ENCODE measurements at places on chromosomes 5 and 9.

- DNase-seq: no peak
Measured at GRCh38 chr5:57302164-57302563, 128.3 kb downstream of the GPBP1 start.

DNA sequence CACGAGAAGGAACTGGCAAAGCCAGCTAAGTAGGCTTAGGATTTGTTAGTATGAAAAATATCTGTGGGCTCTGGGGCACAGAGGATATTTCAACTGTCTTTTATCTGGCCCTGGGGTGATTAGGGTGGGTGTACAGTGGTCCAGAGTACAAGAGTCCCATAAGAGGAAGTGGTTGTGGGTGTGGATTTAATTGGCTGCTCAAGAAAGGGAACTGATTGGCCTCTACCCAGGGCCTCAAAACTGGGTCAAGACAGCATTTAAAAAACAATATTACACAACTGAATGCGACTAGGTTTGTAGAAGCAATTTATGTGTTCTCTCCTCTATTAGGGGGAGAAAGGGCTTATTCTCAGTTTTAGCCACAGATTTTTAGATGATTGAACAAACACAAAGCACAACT, 1353.4 kb upstream of the WWC1 start:
- no peak for DNase-seq

DNA sequence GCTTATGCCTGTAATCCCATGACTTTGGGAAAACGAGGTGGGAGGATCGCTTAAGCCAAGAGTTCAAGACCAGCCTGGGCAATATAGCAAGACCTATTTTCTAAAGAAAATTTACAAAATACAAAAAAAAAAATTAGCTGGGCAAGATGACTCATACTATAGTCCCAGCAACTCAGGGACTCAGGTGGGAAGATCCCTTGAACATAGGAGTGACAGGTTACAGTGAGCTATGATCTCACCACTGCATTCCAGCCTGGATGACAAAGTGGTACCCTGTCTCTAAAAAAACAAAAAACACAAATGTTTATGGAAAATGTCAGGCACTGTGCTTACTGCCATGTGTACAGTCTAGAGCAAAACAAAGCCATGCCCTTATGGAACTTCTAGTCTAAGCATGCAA, 823.3 kb upstream of the DMAC1 start:
- no peak for DNase-seq

GRCh38 chr5:175685701-175686350, 28.0 kb downstream of the HRH2 start:
- no peak for DNase-seq

DNA sequence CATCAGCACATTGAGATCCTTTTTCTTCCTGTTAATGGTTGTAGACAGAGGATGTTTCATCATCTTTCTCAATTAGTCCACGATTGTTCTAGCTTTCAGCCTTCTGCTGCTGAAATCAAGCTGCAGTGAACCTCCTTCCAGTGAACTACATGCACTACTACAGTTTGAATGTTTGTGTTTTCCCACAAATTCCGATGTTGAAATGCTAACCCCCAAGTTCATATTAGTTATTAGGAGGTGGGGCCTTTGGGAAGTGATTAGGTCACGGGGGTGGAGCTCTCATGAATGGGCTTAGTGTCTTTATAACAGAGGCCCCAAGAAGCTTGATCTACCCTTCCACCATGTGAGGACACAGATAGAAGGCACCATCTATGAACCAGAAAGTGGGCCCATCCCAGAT, 32.9 kb downstream of the NSG2 start:
- no peak for DNase-seq

GRCh38 chr5:15533129-15533893, 33.3 kb downstream of the FBXL7 start:
- DNase-seq: no peak

GRCh38 chr9:87707805-87708506, 18.0 kb upstream of the CTSL start:
- DNase-seq: no peak
